Urinary bladder (tissue), 4 donors: ENCODE measurements at places on chromosomes 1 and 21. TPM values are rescaled to one million over a fixed set of nuclear protein-coding genes. Genes with fewer than 3 reads are reported as not detected.

Gene MATN1
- 0.85 TPM for total RNA-seq

Gene C1orf116
- 6.2 TPM for total RNA-seq

Gene COL11A1
- 76.5 TPM for total RNA-seq

Gene IBA57
- 5.4 TPM for total RNA-seq

Gene RXRG
- 4.5 TPM for total RNA-seq

Gene C1orf167
- total RNA-seq, result 0.42 TPM

Gene TIE1
- total RNA-seq, result 38.5 TPM

Gene PLA2G2D
- not detected for total RNA-seq

Gene TMEM167B
- 43.1 TPM for total RNA-seq

Gene PBXIP1
- total RNA-seq, result 74.0 TPM

Gene CYP4X1
- 7.0 TPM for total RNA-seq

Gene MGST3
- 166 TPM for total RNA-seq

Gene C21orf91
- total RNA-seq, result 24.5 TPM

Gene CDCA8
- 3.1 TPM for total RNA-seq

Gene BSND
- total RNA-seq, result not detected

Gene SRGAP2C
- total RNA-seq, result 26.8 TPM

Gene LCE1F
- not detected for total RNA-seq
